Epithelial cell of proximal tubule (primary cell): ENCODE measurements at places on chromosomes 13 and 19. TPM values are rescaled to one million over a fixed set of nuclear protein-coding genes. Genes with fewer than 3 reads are reported as not detected.

- no peak for DNase-seq
Observed at GRCh38 chr19:44642377-44642776, 1.3 kb upstream of the PVR start.

DNA sequence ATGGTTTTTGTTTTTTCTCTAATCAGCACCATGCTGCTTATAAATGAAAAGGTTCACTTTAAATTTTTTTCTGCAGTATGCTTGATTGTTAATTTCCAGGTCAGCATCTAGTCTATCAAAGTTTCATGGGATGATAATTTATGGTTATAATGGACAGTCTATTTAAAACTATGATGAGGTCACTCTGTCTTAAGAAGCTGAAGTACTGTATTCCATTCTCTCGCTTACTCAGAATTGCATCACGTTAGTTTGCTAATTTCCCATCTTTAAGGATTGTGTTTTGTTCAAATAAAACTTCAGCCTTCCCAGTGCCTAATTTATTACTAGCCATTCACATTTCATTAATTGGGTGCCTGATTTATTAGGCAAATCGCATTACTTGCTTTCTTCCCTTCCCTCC, 94.3 kb downstream of the GPC6 start:
- no peak for DNase-seq

GRCh38 chr13:60611523-60611922, 214.5 kb downstream of the TDRD3 start:
- DNase-seq = no peak

The WDR18 gene
- 71.0 and 94.4 TPM in 2 replicates for total RNA-seq

The DNAAF3 gene
- 0.51 and 7.0 TPM in 2 replicates for total RNA-seq

GRCh38 chr13:113767366-113767765, 8.3 kb downstream of the TMEM255B start:
- no peak for DNase-seq

DNA sequence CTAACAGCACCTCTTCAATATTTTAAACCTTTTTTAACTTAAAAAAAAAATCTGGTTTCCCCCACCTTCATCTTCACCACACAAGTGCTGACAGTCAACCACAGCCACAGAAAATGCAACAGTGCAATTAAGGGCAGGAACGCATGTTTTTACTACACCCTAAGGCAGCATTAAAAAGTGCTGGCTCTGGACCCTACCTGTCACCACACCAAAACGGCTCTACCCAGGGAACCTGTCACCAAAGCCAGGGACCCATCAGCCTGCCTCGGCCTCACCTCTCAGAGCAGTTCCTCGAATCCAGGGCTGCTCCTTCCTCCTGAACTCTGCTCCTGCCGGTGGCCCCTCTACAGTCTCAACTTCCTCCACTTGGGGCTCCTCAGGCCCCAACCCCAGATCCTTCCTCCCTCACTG, 22.5 kb upstream of the SLC35E1 start:
- no peak for DNase-seq

DNA sequence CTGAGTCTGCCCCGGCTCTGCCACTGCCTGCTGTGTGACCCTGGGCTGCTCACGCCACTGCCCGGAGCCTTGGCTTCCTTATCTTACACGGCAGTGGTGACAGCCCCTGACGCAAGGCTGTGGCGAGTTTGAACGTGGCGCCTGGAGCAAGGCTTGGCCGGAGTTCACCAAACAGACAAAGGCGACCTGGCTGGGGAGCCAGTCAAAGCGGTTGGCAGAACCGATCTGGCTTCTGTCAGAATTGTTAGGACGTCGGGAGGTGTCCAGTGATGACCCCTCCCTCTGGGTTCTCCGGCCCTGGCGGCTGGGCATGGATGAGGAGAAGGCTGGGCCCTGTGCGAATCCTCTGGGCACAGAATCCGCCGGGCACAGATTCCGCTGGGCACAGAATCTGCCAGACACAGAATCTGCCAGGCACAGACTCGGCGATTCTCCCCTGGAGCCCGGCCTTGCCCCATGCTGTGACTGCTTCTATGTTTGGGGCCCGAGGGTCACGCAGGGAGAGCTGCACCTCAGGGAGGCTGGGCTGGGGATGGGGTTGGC, 11.7 kb upstream of the TMEM255B start:
- DNase-seq = no peak

GRCh38 chr13:71618159-71618558, 248.8 kb downstream of the DACH1 start:
- DNase-seq = no peak

DNA sequence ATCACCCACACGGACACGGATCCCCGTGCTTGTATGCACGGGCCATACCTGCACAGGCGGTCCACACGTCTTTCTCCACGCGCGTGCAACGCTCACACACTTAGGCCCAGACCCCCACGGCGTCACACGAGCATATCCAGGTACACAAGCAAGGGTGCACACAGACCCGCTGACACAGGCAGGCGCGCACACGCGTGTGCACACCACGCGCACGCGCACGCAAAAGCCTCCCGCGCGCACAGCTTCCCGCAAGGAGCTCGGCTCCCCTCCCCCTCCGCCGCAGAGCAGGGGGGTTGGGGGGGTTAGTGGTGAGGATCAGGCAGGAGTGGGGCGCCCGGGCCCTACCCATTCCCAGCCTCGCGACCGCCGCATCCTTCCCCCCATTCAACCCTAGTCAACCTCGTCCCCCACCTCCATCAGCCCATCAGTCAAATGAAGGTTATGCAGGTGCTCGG, 407 bp downstream of the RAB3A start:
- no peak for DNase-seq

The ZNF420 gene
- total RNA-seq = 1.7 and 6.1 TPM in 2 replicates
